HFFc6 (cell line): ENCODE measurements at places on chromosomes 11 and 22. TPM values are rescaled to one million over a fixed set of nuclear protein-coding genes. Genes with fewer than 3 reads are reported as not detected.

CARD18 gene
- total RNA-seq, result not detected in 3 replicates

TESMIN gene
- 3.3 to 7.6 TPM (median 5.1 TPM) in 3 replicates for total RNA-seq

TPBGL gene
- not detected in 3 replicates for total RNA-seq

OR8A1 gene
- total RNA-seq, result not detected in 3 replicates

APOBEC3B gene
- 15.2 to 38.0 TPM (median 21.0 TPM) in 3 replicates for total RNA-seq

MAJIN gene
- not detected in 3 replicates for total RNA-seq

GLYATL2 gene
- 0.47 TPM in 1 of 2 replicates, not detected in the other for total RNA-seq

GUCD1 gene
- 77.8 to 89.9 TPM (median 82.4 TPM) in 3 replicates for total RNA-seq

RASD2 gene
- not detected in 3 replicates for total RNA-seq

CASP4 gene
- total RNA-seq, result 56.5 to 67.0 TPM (median 61.0 TPM) in 3 replicates

RAB39A gene
- not detected in 3 replicates for total RNA-seq

TMEM121B gene
- total RNA-seq, result 0.09 to 0.20 TPM (median 0.16 TPM) in 3 replicates

SNX32 gene
- total RNA-seq, result not detected in 3 replicates

OR8B4 gene
- not detected in 2 replicates for total RNA-seq

RGL4 gene
- not detected in 3 replicates for total RNA-seq

SAA4 gene
- total RNA-seq, result not detected in 3 replicates

DNA sequence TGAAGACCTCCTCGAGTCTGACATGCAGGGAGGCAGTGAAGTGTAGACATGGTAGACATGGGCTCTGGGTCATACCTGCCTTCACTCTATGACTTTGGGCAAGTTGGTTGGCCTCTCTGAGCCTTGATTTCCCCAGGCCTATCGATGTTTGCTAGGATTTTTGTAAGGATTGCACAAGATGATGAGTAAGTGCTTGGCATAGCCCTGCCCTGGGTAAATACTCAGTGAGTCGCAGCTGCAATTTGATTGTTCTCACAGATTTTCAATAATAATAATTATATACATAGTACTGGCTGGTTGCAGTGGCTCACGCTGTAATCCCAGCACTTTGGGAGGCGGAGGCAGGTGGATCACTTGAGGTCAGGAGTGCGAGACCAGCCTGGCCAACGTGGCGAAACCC is 18.1 kb downstream of the MCM5 start:
- peak; percentile 25 for DNase-seq

- DNase-seq, result no peak
Observed at GRCh38 chr22:29146091-29146560, 59.6 kb upstream of the EMID1 start.

- DNase-seq, result no peak
Observed at GRCh38 chr11:41400819-41401382, 58.6 kb downstream of the LRRC4C start.

- DNase-seq, result no peak
Observed at GRCh38 chr11:124674571-124674970, 867 bp downstream of the SPA17 start.

- DNase-seq, result peak; percentile 13
Observed at GRCh38 chr11:7573193-7573557, 59.4 kb downstream of the PPFIBP2 start.

DNA sequence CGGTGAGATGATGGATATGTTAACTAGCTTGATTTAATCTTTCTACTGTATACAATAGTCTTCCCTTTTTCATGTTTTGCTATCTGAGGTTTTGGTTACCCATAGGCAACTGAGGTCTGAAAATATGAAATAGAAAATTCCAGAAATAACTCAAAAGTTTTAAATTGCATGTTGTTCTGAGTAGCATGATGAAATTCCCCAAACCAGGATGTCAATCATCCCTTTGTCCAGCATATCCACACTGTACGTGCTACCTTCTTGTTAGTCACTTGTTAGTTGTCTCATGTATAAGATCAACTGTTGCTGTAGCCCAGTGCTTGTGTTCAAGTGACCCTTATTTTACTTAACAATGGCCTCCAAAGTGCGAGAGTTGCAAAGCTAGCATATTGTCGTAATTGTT is 21.2 kb upstream of the OR10W1 start:
- DNase-seq, result no peak

DNA sequence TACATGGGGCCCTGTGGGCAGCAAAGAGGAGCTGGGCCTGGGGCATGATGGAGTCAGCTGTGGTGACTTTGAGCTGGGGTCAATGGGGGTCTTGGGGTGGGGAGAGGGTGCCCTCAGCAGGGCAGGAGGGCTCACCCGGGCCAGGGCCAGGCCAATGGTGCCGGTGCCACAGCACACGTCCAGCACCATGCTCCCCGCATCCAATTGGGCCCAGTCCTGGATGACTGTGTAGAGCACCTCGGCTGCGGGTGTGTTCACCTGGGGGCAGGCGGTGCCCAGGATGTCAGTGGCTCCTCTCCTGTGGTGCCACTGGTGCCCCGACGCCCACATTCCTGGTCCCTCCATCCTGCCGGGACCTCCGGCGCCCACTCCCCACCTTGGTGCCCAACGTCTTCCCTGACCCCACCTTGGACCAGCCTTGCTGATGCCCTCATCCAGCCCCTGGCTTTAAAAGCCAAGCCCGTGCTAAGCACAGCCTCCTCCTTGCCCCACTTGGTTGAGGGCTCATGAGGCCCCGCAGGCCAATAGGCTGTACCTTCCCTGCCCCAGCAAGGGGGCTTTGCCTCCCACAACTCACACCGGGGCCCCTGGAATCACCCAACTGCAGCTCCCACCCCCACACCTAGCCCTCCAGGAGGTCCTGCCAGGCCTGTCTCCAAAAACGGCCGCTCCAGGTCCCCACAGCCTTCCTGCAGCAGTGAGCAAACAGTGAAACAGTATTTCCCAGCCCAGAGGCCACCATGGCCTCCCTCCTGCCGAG is 2.2 kb upstream of the RANBP1 start:
- no peak for DNase-seq

- no peak for DNase-seq
Observed at GRCh38 chr11:66877588-66878385, 20.9 kb downstream of the LRFN4 start.

GRCh38 chr11:13140028-13140870 is 131.1 kb downstream of the RASSF10 start:
- no peak for DNase-seq

DNA sequence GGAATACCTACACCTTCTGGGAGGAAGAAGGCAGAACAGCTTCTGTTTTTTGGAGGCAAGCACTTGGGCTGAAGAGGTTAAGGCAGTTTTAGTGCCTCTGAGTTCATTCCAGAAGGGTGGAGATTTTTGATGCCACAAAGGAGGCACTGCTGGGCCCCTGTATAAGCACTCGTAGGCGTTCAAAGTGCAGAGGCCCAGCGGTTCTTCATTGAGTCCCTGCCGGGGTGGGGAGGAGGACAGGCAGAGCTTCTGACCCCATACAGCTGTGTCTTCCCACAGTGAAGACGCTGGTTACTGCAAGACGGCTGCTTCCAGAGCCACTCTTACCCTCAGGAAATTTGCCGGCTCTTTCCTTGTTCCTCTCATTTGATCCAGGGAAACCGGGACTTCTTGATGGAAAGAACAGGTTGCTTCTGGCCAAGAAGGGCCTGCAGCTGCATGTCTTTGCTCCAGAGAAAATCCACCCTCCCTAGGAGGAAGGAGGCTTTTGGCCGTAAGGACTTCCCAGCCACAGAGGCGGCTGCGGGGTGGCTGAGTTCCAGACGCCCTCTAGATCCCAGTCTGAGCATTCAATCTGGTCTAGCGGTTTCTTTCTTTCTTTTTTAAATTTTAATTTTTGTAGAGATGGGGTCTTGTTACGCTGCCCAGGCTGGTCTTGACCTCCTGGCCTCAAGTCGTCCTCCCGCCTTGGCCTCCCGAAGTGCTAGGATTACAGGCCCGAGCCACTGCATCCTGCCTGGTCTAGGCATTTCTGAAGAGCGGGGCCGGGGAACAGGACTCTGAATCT is 9.4 kb downstream of the ADAMTS15 start:
- DNase-seq, result no peak

DNA sequence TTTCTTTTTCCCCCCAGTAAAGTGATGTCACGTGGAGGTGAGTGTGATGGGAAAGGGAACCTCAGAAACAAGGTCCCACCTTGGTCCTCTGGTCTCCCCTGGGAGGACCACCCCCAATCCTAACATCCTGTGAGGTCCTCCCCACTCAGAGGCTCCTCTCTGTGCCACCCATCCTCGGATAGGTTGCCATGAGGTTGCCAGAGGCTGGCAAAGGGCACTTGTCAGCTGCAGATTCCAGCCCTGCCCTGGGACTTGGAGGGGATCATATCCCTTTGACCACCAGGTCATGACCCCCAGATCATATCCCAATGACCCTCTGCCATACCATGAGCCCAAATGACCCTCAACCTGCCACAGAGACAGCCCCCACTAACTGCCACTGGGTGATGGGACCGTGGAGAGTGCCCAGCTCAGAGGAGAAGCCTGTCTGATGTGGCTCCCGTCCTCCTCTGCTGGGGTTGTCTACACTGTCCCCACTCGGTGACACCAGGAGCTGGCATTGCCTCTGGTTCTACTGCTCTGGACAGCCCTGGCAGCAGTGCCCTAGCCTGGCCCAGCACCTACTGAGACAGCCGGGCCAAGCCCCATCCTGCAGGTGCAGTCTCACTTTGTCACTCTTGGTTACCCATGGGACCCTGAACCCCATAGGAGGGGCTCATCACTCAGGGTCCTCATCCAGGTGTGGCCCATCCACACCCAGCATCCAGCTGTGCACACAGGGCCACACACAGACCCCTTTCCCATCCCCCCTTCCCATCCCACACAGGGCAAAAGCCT is 90.2 kb upstream of the KCNQ1OT1 start:
- DNase-seq, result no peak

DNA sequence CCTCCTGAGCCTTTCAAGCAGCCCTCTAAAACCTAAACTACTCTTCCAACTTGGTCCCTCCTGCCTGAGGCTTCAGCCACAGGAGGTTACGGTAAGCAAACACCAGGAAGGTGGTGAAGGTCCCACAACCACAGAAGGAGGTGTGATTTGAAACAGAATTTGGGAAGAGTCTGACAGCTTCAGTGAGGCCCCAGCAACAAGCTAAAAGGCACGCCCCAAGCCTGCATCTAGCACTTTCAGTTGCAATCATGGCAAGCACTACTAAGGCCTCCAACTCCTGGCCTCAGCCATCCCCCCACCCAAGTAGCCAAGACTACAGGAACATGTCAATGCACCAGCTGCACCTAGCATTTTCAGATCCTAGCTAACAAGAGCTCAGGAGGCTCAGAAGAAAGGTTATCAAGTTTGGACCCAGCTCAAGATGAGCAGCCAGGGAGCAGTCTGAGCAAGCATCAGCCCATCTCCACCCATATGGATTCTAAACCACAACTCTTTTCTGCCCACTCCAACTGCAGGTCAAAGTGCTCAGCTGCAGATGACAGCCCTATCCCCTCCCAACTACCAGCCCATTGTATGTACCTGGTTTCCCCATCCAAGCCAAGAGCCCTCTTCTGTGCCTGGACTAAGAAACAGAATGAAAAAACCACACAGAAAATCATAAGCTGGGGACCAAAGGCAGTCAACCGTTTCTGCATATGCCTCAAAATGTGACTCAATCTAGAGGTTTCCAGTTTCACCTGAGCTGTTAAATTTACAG is 10.4 kb upstream of the AHNAK start:
- DNase-seq, result no peak

GRCh38 chr11:3146612-3147256 is 18.4 kb downstream of the OSBPL5 start:
- DNase-seq, result peak; percentile 64

DNA sequence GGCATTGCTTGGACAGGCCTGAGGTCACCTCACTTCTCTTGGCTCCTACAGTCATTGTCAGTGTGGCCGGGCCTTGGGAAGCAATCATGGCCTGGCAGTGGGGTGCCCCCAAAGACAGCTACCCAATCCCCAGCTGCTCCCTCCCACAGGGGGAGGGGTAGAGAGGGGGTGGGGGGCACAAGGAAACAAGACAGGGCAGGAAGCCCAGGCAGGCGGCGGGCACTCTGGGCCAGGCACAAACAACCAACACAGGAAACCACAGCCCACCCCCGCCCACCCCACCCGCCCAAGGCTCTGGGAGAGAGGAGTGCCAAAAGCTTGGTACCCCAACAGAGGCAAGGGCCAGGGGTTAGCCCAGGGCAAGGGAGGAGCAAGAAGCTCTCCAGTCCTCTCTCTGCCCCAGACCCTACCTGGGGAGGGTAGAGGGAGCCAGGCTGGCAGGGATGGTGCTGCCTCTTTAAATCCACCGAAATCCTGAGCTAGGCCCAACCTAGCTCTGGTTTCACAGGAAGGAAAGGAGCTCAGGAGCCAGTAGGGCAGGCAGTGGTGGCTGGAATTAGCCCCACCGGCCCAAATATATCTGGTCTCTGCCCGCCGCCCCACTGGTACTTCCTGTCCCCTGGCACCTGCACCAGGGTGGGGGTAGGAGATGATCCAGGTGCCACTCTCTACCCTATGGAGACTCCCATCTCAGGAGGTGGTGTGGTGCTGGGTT is 12.2 kb downstream of the BCL9L start:
- DNase-seq, result no peak

DNA sequence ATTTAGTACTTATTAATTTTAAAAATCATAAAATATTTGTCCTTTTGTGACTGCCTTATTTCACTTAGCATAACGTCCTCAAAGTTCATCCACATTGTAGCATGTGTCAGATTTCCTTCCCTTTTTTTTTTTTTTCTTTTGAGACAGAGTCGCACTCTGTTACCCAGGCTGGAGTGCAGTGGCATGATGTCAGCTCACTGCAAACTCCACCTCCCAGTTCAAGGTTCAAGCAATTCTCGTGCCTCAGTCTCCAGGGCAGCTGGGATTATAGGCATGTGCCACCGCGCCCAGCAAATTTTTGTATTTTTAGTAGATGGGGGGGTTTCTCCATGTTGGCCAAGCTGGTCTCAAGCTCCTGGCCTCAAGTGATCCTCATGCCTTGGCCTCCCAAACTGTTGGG is 10.6 kb downstream of the RAB6A start:
- DNase-seq, result no peak

- DNase-seq, result peak; percentile 21
Observed at GRCh38 chr11:121132211-121132976, 31.4 kb downstream of the TECTA start.

DNA sequence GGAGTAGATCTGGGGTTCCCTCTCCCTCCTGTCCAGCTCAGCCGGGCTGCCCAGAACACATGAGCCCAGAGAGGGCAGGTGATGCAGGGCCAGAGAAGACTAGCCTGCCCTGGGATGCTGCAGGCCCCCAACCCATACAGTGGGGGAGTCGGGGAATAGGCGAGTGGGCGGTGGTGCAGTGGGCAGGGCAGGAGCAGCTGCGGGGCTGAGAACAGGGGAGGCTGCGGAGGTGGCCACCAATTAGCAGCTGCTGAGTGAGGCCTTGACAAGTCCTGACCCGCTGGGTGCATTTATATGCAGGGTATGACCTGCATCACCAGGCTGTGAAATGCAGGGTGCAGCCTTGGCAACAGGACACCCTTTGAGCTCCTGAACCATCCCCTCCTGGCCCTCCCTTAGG is 43.1 kb downstream of the NFAM1 start:
- no peak for DNase-seq

DNA sequence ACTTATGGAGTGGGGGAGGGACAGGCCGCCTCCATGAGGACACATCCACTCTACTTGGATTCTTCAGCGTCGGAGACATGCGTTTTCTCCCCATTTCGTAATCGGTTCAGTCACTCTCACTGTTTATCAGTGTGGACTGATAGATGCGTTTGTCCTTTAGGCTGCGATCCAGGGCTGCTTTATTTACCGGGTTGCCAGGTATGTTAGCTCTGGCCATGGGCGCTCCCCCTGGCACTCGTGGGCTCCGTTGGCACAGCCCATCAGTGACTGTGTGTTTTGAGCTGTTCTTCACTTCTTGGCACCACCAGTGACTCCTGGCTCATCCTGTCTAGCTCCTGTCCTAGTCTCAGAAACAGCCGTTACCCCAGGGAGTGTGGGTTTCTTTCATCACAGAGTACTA is 1203.3 kb downstream of the BRD1 start:
- no peak for DNase-seq
